Endodermal cell (in vitro differentiated cells): ENCODE measurements at places on chromosomes 6 and 20. TPM values are rescaled to one million over a fixed set of nuclear protein-coding genes. Genes with fewer than 3 reads are reported as not detected.

DNA sequence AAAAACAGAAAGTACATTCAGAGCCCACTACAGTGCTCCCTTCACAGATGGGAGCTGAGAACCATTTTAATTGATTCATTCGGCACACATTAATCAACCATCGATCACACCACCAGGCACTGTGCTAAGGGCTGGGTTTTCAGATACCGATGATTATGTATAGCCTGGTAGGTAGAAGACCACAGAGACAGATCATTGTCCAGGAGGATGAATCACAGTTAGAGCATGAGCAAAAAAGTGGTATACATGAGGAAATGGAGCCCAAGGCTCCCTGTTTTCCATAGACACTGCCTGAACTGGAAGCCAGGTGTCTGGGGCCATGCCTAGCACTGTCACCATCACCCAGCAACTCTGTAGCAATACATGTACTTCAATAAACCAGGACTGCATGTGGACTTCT is 9.0 kb upstream of the PRDM1 start:
- H3K4me3 ChIP-seq, result no peak overlapping the region
- no peak for DNase-seq
- peaks cover 24% of the 10 kb centered on the region for H3K4me1 ChIP-seq
- no peak overlapping the region for H3K27ac ChIP-seq

- peaks cover 76% of the 10 kb centered on the region for H3K36me3 ChIP-seq
- no peak overlapping the region for H3K4me3 ChIP-seq
- no peak for DNase-seq
- no peaks in the 10 kb centered on the region for H3K4me1 ChIP-seq
Measured at GRCh38 chr20:25484911-25485511, 77.5 kb downstream of the GINS1 start.

GRCh38 chr20:41142245-41142644 is 4.9 kb downstream of the PLCG1 start:
- no peaks in the 10 kb centered on the region for H3K27me3 ChIP-seq
- no peak overlapping the region for H3K4me3 ChIP-seq
- DNase-seq, result no peak
- H3K4me1 ChIP-seq, result peaks cover 13% of the 10 kb centered on the region
- no peak overlapping the region for H3K27ac ChIP-seq
- H3K36me3 ChIP-seq, result peaks cover 37% of the 10 kb centered on the region

DNA sequence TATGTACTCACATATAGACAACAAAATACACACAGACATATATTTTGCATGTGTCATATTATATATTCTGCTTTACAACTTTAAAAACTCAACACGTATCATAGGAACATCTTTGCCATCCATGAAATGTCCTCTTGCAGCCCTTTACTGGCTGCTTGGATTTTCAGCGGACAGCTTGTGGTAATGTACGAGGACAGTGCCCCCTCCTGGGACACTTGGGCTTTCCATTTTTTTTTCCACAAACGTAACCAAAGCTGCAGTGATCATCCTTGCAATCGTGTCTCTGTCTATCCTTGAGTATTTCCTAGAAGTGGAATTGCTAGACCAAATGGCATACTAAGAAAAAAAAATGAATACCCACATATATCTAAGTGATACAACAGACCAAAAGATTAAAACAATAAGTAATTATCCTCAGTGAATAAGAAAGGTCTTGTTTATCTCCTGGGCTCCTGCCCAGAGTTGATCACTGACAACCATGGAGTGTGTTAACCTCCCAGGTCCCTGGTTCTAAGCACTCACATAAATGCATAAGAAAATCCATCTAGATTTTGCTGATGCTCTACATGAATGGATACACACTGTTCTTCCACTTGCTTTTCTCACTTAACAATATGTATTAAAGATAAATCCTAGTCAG is 18.1 kb downstream of the BPI start:
- DNase-seq, result peak; percentile 78
- H3K4me3 ChIP-seq, result no peak overlapping the region
- no peaks in the 10 kb centered on the region for H3K4me1 ChIP-seq
- peaks cover 8% of the 10 kb centered on the region for H3K27me3 ChIP-seq

GRCh38 chr6:21375151-21376116 is 218.1 kb upstream of the SOX4 start:
- peak; percentile 49 for DNase-seq
- no peaks in the 10 kb centered on the region for H3K36me3 ChIP-seq
- H3K4me3 ChIP-seq, result no peak overlapping the region

- no peak overlapping the region for H3K4me3 ChIP-seq
- DNase-seq, result no peak
- H3K4me1 ChIP-seq, result peaks cover 5% of the 10 kb centered on the region
Measured at GRCh38 chr20:33835615-33836172, 24.5 kb downstream of the CHMP4B start.

CDH4 gene
- total RNA-seq, result 4.8 and 5.8 TPM in 2 replicates

OTOR gene
- total RNA-seq, result not detected in 3 replicates

PRDM1 gene
- total RNA-seq, result 31.7 to 63.4 TPM (median 54.0 TPM) in 3 replicates

SRF gene
- 31.9 to 33.0 TPM (median 32.7 TPM) in 3 replicates for total RNA-seq

GNRH2 gene
- total RNA-seq, result 0.72 TPM in 1 of 3 replicates, not detected in the others
